ENCODE measurements at places on chromosomes 11 and 22.
A peak's percentile ranks its signal among the peaks of the same experiment; 100 is the strongest.

DNA sequence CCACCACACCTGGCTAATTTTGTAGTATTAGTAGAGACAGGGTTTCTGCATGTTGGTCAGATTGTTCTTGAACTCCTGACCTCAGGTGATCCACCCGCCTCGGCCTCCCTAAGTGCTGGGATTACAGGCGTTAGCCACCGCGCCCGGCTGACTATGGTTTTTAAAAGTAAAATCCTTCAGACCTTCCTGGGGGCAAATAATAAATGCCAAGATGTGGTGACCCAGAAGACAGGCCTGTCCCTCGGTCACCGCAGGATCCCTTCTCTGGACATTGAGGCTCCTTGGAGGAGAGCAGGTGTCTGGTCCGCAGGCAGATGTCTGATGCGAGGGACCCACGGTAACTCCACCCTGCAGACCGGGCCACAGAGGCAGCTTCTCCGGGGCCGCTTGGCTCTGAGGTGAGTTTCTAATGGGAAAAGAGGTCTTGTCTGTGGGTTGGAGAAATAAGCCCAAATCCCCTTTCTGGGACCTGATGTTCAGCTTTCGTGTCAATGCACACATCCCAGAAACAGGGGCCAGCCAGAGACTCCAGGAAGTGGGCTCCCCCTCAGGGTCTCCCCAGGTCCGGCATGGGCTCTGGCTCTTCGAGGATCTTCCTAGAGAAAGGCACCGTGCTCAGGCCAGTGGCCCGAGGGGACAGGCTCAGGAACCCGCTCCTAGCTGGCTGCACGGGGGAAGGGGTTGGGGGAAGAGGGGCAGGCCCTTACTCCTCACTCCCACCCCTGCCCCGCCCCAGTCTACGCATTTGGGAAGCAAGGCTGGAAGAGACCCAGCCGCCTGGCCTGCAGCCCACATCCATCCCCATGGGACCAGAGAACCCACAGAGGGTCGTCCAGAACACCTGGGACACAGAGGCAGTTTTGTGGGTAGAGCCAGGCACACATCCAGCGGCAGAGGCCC, 100.6 kb downstream of the WNT7B start:
- no peak for DNase-seq

- no peak for DNase-seq
Measured at GRCh38 chr22:46513908-46514550, 23.4 kb downstream of the CELSR1 start.

GRCh38 chr11:32006799-32007388, 84.0 kb upstream of the RCN1 start:
- peak; percentile 58 for DNase-seq

DNA sequence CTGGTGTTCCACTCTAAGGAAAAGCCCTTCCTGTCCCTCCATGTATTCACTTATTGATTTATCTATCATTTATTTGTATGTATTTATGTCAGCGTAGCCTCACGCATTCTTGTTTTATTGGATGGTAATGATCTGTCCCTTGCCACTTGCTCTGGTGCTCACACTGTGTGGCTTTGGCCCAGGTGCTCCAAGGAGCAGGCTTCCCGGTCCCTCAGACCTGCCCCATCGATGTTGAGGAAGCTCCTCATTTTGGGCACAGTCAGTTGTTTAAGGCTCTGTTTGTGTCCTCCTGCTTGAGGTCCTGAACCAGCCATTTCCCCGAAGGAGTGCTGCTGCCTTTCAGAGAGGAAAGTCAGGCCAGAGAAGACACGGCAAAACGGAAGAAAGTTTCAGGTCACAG, 1485.4 kb downstream of the TBC1D22A start:
- no peak for DNase-seq

GRCh38 chr11:33877038-33877437, 14.8 kb downstream of the LMO2 start:
- no peak for DNase-seq
